ENCODE measurements at places on chromosomes 6 and 20.
A peak's percentile ranks its signal among the peaks of the same experiment; 100 is the strongest.

GRCh38 chr6:119856136-119856535 lies 506.6 kb upstream of the MAN1A1 start:
- no peak for DNase-seq

DNA sequence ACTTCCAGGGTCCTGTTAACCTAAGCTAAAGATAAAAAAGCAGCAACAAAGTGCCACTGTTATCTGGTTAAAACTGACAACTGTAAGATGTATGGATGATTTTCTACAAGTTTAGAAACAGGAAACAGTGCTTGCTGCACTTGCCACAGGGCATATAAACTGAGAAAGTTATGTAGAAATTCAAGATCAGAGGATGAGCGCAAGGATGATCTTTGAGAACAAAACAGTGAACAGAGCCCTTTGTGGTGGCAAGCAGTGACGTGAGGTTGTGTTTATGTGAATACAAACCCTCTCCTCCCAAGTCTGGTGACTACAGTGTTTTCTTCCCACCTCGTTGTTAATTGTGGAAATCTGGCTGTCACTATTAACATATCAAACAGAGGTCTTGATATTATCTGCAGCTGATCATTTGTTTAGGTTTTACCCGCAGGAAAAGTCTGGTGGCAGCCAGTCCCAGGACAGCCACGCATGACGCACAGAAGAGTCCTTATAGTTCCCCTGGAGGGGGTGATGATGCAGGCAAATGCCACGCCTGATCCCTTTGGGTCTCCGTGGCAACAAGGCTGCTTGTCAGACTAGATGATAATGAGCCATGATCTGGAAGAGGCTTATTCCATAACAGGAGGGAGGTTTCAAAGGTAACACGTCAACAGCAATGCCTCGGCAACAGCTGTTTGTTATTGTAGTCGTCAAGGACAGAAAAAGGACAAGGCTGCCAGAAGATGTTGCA lies 43.1 kb upstream of the TNFAIP3 start:
- peak; percentile 50 for DNase-seq

- no peak for DNase-seq
Observed at GRCh38 chr6:78231002-78231401, 578.2 kb downstream of the MEI4 start.

DNA sequence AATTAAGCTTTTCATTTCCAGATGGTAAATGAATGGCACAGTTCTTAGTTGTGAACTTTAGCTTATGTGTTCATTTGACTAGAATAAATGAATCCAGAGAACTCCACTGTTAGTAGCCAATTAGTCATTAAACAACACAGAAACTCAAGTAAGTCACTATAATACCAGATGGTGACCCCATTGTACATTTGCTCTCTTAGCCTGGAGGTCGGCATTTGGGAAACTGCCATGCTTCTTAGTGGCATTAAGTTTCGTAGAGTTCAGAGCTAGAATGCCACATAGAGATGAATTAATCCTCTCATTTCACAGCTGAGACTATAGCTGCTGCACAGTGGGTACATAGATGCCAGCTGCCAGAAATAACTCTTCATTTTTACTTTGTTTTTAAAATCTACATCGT lies 10.8 kb upstream of the DTNBP1 start:
- DNase-seq, result no peak

DNA sequence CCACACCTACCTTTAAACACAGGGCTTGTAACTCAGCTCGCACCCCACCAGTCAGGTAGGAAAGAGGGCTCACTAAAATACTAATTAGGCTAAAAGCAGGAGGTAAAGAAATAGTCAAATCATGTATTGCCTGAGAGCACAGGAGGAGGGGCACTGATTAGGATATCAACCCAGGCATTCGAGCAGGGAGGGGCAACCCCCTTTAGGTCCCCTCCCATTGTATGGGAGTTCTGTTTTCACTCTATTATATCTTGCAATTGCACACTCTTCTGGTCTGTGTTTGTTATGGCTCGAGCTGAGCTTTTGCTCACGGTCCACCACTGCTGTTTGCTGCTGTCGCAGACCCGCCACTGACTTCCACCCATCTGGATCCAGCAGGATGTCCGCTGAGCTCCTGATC lies 657.2 kb downstream of the PRIM2 start:
- no peak for DNase-seq

DNA sequence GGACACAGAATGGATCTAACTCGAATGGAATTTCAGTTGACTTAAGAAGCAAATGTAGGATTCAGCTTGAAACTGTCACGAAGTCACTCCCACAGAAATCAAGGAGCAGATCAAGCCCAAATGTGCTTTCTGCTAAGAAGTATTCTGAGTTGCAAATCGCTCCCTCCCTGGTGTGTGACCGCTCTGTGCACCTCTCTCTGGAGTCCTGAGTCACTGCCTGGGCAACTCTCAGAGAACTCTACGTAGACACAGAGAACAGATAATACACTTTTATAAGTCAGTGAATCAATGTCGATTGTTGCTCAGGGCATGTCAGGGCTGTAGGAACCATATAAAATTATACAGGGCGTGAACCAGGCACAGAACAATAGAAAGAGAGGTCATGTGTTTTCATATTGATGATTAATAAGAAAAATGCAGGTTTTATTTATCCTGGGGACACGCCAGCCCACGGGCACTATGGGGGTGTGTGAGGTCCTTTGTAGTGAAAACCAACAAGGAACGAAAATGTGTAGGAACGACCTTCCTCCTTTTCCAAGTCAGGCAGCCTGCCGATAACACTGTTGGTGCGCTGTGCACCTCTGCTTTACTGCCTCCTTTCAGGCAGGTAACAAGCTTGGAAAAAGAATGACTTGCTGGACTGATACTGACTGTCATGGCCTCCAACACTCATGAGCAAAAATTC lies 248.1 kb upstream of the FOXQ1 start:
- no peak for DNase-seq

DNA sequence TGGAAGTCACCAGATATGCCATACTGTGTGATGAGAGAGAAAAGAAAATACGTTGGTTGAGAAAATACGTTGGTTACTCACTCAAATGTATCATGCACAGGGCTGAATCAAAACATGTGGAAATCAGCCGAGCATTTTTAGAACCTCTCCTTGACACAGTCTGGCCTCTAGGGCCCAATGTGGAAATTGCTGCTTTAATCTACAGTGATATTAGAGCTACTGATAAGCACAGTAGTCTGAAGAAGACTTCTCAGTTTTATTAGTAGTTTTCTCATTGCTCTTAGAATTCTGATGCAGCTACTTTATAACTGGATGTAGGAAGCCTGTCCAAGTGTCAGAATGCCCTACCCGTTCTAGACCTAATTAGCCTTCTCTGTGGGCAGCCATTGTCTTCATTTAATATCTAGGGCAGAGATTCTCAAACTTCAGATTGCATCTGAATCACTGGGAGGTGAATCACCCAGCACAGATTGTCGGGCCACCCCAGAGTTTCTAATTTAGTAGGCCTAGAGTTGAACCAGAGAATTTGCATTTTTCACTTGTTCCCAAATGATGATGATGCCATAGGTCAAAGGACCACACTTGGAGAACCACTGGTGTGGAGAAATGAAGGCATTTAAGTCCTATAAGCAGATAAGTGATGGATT lies 229.1 kb downstream of the PLCB1 start:
- no peak for DNase-seq

GRCh38 chr6:148448369-148449012 lies 105.9 kb downstream of the SASH1 start:
- DNase-seq, result no peak

GRCh38 chr6:102494808-102495207 lies 1101.3 kb downstream of the GRIK2 start:
- DNase-seq, result no peak

GRCh38 chr6:16199804-16200203 lies 38.6 kb upstream of the GMPR start:
- DNase-seq, result no peak

DNA sequence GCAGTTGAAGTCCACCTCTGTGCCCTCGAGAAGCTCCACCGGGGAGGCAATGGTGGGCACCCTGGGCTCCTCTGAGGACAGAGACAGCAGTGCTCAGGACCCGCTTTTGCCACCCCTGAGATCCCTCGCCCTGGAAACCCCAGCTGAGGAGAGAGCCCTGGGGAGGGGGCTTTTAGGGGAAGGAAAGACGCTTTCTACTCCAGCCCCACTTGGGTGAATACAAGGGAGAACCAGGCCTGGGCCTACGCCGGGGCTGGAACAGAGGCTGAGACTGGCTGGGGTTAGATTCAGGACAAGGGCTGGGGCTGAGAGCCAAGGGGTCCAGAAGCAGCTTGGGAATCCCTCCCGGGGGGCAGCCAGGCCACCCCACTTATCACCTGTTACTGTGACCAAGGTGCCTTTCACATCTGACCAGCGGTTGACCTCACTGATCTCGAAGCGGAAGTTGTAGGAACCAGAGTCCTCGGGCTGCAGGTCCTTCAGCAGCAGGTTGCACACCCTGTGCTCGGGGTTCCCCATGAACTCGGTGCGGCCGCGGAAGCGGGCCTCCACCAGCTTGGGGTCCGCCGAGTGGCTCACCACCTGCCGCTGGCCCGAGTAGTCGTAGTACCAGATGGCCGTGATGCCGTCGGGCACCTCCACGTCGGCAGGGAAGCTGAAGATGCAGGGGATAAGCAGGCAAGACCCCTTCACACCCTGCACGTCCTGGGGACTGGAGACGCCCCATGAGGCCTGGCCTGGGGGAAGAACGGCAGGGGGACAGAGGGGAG lies 6.2 kb downstream of the SIGLEC1 start:
- no peak for DNase-seq

- DNase-seq, result peak; percentile 17
Observed at GRCh38 chr6:106103728-106104109, 17.6 kb downstream of the PRDM1 start.

GRCh38 chr6:91802431-91802830 lies 1215.6 kb upstream of the MAP3K7 start:
- no peak for DNase-seq

- no peak for DNase-seq
Observed at GRCh38 chr6:26025047-26025893, 62.0 kb upstream of the HFE start.

DNA sequence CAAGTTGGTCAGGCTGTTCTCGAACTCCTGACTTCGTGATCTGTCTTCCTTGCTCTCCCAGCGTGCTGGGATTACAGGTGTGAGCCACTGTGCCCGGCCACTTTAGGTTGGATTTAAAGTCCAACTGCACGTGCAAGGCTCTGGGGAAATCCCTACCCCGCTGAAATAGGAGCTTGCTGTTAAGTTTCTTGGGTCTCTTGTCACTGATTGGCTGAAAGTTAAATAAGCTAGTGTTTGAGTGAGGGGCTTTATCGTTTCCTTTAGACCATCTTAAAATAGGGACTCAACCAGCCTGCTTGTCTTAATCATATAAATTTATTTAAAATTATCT lies 11.1 kb upstream of the SERINC1 start:
- DNase-seq, result no peak

GRCh38 chr20:48295445-48295903 lies 510.2 kb upstream of the SULF2 start:
- DNase-seq, result no peak

DNA sequence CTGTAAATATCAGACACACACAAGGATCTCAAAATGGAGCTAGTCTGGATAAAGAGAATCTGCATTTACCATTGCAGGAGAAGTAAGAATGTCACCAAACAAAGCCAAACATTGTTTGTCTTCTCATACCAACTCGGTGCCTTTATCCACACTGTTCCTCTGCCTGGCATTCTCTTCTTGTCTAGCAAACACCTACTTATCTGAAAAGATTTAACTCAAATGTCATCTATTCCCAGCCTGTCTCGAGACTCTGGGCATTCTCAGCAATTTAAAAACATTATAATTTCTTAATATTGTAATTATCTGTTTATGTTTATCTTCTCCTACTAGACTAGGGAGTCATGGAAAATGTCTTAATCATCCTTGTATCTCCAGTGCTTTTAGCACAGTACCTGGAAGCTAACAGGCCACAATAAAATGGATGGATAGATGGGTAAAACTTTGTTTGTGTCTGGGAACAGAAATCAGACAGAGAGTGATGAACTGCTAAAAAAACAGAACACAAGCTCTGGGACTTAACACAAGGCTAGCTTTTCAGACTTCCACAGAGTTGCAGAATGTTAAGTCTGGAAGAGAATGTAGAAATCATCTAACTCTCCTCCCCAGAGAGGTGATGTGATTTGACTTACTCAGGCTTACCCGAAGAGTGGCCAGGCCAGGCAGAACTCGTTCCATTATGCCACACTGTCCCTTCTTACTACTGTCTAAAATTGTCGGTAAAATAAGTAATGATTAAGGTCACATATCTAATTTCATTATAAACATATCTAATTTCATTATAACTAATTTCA lies 42.3 kb upstream of the FAM83C start:
- DNase-seq, result no peak

GRCh38 chr6:17957904-17958620 lies 29.4 kb downstream of the KIF13A start:
- DNase-seq, result no peak

GRCh38 chr6:135298455-135298854 lies 117.3 kb downstream of the MYB start:
- no peak for DNase-seq

DNA sequence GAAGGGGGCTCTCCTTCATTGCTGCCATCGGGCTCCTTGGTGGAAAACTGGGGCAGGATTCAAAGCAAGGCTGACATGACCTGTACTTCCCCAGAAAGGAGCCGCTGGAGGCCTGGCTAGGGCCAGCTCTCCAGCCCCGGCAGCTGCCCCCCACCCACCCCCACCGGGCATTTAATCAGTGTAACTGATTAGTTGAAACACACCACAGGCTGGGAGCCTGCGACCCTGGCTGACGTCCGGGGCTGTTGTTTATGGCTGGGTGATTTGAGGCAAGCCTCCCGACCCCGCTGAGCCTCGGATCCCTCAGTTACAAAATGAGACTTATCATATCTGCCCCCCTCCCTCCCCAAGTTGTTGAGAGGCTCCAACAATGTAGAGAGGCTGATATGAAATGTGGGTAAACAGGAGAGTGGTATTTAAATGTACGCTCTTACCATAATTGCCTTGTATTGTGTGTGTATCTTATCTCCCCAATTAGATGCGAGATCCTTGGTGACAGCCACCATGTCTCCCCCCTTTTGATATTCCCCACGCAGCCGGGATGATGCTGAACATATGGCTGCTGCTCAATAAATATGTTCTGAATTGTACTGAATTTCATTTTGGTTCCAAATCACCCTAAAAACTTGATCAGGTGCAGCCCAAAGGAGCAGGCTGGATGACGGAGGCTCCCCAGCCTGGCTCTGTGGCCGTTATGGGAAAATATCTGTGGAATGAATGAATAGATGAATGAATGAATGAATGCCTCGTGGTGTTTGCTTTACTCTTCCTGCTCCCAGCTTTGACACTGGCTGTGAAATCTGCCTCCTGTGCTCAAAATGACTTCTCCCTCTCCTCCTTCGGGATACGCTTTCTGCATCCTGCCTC lies 31.8 kb upstream of the APCDD1L start:
- no peak for DNase-seq

- no peak for DNase-seq
Observed at GRCh38 chr6:14932485-14933182, 313.2 kb upstream of the JARID2 start.

DNA sequence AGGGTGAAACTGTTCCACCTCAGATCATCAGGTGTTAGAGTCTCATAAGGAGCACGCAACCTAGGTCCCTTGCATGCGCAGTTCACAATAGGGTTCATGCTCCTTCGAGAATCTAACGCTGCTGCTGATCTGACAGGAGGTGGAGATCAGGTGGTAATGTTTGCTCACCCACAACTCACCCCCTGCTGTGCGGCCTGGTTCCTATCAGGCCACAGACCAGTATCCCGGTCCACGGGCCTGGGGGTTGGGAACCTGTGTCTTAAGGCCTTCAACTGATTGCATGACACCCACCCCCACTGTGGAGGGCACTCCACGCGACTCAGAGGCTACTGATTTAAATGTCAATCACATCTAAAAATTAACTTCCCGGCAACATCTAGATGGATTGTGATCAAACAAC lies 411.2 kb upstream of the SULF2 start:
- no peak for DNase-seq

Data from stimulated activated CD8-positive, alpha-beta memory T cell treated with anti-CD3 and anti-CD28 coated beads, Interleukin-4, amount 100 ng/mL, for 1 hour (primary cell).